GM03348 (cell line): ENCODE measurements at places on chromosomes 6 and 20.
A peak's percentile ranks its signal among the peaks of the same experiment; 100 is the strongest.

DNA sequence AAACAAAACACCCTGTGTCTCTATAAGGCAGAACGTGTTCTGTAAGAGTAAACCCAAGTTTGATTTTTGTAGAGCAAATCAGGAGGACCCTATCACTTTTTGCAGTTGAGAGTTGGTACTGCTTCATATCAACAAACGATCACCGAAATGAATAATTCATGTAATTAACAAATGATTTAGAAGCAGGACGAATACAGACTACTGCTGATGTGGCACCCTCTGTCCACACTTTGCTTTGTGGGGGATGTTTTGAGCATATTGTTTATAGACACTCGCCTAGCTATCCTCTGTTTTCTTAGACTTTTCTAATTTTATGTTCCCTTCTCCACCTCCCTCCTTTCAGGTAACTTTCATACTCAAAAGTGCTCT, 1.5 kb downstream of the CD2AP start:
- no peak for DNase-seq

GRCh38 chr20:51715163-51715855, 52.9 kb downstream of the ATP9A start:
- DNase-seq, result no peak

DNA sequence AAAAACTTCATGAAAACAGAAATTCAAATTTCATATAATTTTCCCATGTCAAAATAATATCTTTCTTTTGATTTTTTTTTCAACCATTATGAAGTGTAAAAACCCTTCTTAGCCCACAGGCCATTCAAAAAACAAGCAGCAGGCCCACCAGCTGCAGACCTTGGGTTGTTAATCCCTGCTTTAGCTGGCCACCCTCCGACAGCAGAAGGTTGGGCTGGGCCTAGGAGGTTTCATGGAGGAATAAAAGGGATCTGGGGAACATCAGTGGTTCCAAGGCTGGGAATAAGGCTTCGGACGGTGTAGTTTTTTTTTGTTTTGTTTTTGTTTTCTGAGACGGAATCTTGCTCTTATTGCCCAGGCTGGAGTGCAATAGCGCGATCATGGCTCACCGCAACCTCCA, 3.6 kb upstream of the HSP90AB1 start:
- DNase-seq, result no peak

DNA sequence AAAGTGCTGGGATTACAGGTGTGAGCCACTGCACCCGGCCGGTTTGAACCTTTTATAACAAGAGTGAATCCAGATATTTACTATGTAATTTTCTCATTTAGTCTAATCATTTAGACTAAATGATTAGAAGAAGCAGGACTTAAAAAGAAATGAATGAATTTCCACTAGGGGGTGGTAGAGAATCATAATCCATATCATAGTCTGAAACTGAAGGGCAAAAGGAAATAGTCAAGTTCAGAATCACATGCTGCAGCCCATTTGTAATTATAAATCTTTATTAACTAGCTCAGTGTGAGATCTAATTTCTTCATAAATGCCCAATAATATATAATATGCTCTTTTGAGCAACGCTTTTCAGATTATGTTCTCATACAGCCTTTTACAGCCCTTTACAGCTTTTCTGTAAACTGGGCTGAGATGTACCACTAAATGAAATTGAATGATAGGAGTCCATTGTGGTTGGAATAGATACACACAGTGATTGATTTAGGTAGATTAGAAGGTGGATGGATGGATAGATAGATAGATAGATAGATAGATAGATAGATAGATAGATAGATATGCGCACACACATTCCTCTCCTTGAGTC, 31.8 kb downstream of the PSMB9 start:
- DNase-seq, result peak; percentile 67

DNA sequence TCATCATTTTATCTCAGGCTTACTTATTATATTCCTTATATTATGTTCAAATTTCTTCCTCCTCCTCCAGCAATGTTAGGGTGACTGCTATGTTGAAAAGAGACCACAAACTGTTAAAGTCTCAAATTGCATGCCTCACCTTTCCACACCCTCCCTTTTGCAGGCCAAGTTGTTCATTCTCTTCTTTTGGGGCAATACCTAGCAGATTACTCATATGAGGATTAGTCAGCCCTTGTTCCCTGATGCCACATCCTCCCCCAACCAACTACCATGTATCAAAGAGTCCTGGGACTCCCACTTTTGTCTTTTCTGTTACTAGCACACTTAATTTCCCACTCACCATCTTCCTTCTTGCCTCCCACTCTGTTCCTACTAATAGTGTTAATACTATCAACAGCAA, 434.7 kb downstream of the BCKDHB start:
- peak; percentile 67 for DNase-seq

- DNase-seq, result no peak
These were observed 16.8 kb downstream of the IL22RA2 start for GRCh38 chr6:137156650-137157049.

DNA sequence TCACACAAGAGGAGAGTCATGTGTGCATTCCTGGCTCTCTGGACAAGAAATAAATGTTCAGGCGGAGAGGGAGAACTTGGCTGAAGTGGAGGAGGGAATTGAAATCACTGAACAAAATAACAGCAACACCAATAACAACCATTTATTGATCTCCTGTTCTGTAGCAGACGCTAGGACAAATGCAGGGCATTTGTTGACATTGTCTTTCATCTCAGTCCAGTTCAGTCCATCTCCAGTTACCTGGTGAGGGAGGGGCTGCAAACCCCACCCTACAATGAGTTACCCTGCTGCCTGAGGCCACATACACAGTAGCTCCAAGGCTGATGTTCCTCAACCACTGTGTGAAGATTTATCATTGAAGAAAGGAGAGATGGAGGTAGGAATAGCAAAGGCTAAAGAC, 27.3 kb downstream of the UNC5CL start:
- DNase-seq, result no peak

GRCh38 chr20:17624070-17624469, 54.2 kb downstream of the DSTN start:
- DNase-seq, result no peak

- DNase-seq, result peak; percentile 61
These were observed 181.8 kb upstream of the MCHR2 start for GRCh38 chr6:100175814-100176310.

- peak; percentile 58 for DNase-seq
These were observed 46.1 kb upstream of the TMEM217 start for GRCh38 chr6:37303891-37304503.

DNA sequence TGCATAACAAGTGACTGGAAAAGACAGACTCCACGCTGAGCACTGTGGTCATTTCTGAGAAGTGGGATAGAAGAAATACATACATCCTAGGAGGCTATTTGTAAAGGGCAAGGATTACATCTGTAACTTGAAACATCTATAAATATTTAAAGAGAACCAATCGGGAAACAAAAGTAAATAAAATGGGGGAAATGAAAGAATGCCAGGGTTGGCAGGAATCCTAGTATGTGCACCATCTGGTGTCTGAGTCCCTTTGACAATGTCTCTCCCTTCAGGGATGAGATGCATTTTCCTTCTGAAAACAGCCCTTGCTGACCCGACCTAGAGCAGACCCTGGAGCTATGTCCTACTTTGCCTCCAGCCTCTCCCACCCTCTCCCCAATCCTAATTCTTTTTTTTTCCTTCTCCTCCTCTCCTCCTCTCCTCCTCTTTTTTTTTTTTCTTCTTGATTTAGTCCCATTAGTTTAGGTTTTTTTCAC, 53.2 kb downstream of the VSTM2L start:
- no peak for DNase-seq

- no peak for DNase-seq
These were observed 4.9 kb upstream of the MLN start for GRCh38 chr6:33808641-33809180.

DNA sequence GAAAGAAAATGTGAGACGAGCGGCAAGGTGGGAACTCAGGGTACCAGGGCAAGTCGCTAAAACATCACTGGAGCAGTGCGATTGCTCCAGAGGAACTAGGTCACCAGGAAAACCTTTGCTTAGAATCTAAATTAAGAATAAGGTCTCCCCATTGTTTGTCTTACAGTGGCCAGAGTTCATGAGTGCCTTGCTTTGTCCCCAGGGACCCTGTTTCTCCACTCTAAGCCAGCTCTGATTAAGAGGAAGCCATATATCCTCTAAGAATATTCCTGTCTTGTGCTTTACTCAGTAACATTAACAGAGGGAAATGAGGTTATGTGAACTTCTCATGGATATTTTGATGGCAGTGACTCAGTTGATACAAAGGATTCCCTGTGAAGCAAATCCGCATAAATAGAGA, 305.8 kb downstream of the CD83 start:
- no peak for DNase-seq

DNA sequence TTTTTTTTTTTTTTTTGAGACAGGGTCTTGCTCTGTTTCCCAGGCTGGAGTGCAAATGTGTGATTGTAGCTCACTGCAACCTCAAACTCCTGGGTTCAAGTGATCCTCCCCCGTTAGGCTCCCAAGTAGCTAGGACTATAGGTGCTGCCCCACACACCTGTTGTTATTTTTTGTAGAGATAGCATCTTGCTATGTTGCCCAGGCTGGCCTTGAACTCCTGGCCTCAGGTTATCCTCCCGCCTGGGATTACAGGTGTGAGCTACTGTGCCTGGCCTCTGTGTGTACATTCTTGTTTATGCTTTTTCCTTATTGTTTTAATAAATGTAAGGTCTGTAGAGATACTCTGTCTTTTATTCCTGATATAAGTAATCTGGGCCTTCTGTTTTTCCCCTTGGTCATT, 14.8 kb downstream of the CD2AP start:
- DNase-seq, result no peak

DNA sequence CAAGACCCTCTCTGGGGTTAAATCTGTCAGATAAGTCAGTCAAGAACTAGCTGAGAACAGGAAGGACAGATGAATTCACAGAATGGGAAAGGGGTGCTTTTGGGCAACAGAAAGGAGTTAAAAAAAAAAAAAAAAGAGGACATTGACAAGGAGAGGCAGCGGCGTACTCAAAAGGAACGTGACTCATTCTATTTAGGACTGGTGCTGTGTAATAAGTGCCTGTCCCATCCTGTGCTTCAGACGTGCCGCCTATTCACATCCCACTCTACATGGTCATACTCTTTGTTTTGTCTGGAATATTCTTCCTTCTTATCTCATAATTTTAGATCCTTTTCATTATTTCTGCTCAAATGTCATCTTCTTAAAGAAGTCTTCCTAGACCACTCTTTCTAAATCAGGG, 101.1 kb upstream of the EMILIN3 start:
- no peak for DNase-seq

GRCh38 chr20:5834436-5835005, 84.3 kb downstream of the SHLD1 start:
- DNase-seq, result no peak

GRCh38 chr6:159090530-159091480, 46.0 kb upstream of the TAGAP start:
- DNase-seq, result no peak

GRCh38 chr20:7189231-7189630, 421.7 kb downstream of the BMP2 start:
- DNase-seq, result no peak

GRCh38 chr6:153599901-153600300, 439.1 kb upstream of the OPRM1 start:
- DNase-seq, result no peak

- DNase-seq, result no peak
These were observed 377.0 kb downstream of the BMP2 start for GRCh38 chr20:7144464-7144863.

- peak; percentile 17 for DNase-seq
These were observed 63.5 kb downstream of the MAN1A1 start for GRCh38 chr6:119285908-119286625.

DNA sequence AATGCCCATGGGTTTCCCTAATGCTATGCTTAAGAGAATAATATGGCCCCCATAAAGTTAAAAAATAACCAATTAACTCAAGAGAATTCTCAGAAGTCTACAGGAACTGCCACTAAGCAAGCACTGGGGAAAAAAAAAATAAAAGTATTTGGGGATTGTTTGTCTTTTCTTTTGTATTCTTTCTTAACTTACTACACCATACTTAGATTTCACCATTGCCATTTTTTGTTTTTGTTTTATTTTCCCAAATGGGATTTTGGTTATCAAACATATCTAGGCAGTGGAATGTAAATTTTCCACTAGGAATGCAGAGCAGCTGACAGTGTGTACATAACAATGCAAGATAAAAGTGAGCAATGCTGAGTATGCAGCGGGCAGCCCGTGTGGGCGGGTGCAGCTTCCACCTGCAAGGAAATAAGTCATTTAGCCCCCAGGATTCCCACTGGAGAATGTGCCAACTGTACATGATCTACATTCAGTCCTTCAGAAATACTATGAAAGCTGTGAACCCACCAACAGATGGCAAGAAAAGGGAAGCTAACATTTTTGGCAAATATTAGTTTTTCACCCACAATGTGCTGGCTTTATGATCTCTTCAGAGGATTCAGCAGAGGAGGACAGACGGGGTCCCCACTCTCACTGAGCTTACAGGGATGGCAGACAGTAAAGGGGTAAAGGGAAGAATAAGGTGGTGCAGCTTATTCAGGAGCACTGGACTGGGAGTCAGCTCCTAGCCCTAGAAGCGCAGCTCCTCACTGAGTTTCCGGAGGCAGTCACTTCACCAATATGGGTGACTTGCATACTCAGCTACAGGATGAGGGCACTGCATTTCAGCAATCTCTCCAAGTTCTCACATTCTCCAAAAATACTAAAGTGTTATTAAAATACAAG, 44.4 kb downstream of the DCDC2 start:
- DNase-seq, result peak; percentile 24

GRCh38 chr20:23061734-23062561, 12.5 kb upstream of the THBD start:
- DNase-seq, result peak; percentile 82

- DNase-seq, result no peak
These were observed 26.2 kb downstream of the ATXN1 start for GRCh38 chr6:16735014-16735413.

DNA sequence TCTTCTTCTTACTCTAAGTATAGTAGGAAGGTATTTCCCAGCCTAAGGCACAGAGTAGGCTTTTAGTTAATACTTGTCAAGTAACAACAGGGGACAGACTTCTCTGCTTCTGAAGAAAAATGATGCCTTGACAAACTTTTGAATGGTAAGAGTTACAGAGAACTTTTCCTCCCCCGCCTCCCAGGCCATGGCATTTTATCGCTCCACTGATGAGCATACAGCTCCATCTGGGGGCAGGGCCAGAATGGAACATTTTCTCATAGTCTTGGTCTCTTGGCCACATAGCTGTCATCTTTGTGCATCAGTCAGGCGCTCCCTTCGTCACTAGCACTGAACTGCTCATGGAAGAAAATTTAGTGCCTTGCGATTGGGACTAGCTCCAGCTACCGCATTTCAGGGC, 1066.8 kb upstream of the CITED2 start:
- peak; percentile 24 for DNase-seq

- DNase-seq, result no peak
These were observed 52.9 kb downstream of the FBXL4 start for GRCh38 chr6:98894810-98895209.

GRCh38 chr6:108164543-108164814, 1.3 kb upstream of the NR2E1 start:
- no peak for DNase-seq

GRCh38 chr20:49424536-49424935, 57.9 kb downstream of the KCNB1 start:
- no peak for DNase-seq

DNA sequence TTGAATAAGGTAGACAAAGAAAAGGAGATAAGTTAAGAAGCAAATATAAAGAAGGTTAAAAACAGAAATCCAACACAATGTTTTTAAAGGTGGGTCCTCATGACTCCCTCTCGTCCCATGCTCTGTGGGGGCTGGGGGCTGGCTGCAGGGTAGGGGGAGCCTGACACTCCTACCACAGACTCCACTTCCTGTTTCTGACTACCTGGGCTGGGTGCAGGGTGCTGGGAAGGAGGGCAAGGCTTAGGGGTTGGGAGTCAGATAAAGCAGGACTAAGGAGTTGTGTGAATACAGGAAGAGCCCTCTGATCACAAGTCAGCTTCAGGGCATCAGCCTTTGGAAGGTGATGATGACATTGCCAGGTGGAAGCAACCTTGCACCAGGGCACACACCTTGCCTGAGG, 277.0 kb upstream of the SGK1 start:
- no peak for DNase-seq
